Activated CD4-positive, alpha-beta T cell treated with anti-CD3 and anti-CD28 coated beads, Interleukin-2, amount 50 U/mL, for 24 hours (primary cell): ENCODE measurements at places on chromosomes 1 and 21.

- DNase-seq = no peak
Observed at GRCh38 chr1:203703586-203703985, 61.4 kb upstream of the LAX1 start.

DNA sequence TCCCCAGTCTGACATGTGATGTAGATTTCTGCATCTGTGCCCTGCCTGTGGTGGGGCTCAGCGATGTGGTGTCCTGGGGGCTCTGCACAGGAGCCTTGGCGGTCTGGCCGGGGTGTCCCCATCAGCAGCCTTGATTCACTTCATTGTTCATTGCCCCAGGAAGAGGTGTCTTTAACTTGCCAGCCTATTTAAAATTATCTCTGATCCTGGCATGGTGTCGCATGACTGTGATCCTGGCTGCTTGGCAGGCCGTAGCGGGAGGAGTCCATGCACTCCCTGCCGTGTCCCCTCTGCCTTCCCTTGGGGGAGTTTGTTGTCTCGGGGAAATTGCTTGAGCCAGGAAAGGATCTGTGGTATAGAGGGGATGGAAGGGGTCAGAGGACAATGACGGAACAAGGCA, 59.9 kb downstream of the TRIM11 start:
- no peak for DNase-seq

GRCh38 chr1:245156736-245157505, 2.1 kb downstream of the KIF26B start:
- no peak for DNase-seq

DNA sequence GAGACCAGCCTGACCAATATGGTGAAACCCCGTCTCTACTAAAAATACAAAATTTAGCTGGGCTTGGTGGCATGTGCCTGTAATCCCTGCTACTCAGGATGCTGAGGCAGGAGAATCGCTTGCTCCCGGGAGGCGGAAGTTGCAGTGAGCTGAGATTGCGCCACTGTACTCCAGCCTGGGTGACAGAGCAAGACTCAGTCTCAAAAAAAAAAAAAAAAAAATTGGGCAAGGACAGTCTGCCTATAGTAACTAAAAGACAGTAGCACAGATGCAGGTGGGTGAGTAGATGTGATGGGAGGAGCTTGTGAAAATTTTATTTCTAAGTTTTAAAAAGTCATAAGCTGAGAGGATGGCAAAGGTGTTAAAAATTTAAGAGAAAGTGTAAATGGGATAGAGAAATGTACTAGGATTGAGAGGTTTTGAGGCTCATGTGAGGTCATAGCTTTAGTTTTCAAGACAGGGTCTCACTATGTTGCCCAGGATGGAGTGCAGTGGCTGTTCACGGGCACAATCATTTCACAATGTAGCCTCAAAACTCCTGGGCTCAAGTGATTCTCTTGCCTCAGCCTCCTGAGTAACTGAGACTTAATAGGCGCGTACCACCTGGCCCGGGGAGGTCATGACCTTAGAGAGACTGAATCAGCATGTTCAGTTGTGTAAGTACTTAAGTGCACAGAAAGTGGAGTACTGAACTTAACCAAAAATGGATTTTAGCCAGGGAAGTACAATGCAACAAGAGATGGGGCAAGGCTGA, 33.7 kb downstream of the PTP4A2 start:
- DNase-seq = no peak

- no peak for DNase-seq
Observed at GRCh38 chr1:208303743-208304712, 59.8 kb upstream of the PLXNA2 start.

DNA sequence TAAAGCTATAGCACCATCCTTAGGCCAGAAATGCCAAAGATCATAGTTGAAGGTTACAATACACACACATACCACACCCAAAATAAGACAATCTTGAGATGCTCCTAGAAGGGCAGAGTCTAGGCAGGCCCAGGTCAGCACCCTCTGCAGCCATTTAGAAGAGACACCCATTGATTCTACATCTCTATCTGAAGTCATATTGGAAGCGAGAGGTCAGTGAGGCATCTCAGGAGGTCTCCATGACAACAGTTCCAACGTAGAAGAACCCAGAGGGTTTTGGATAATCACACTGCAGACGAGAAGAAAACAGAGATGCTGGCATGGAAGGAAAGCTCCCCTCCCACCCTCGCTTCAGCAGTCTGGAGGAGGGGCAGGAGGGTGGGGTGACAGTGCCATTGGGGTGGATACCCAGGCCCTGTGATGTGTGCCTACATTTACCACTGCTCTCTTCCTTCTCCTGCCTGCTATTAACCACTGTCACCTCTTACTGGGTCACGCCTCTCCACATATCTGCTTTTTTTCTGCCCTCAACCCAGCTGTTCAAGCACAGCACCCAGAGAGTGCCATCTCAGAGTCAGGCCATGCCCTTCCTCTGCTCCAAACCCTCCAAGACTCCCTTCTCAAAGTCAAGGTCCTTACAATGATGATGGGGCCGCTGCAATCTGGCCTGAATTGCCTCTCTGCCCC, 6.2 kb downstream of the TMCO4 start:
- no peak for DNase-seq

DNA sequence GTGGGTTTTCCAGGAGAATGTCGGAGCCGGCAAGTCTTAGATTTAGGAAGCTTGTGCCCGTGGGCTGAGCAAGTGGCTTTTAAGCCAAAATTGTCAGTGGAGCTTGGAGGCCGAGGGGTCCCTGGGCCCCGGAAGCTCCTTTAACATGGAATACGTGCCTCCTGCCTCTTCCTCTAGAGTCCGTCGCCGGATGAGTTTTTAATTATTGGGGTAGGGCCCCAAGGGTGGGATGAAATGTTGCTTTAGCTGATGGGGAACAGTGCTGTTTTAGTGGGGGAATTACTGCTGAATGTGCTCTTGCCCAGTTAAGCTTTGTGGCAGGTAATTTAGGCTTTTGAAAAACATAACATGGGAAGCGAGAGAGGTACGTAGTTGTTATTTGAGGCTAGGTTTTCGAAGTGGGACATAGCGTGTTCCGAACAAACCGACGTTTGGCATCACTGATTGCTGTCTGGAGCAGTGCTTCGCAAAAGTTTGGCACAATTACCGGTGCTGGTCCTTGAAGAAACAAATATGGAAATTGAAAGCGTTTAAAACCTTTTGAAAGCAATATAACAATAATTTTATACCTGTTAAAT, 786 bp downstream of the RPL5 start:
- DNase-seq = no peak

- DNase-seq = no peak
Observed at GRCh38 chr21:17650292-17650691, 37.6 kb upstream of the BTG3 start.

DNA sequence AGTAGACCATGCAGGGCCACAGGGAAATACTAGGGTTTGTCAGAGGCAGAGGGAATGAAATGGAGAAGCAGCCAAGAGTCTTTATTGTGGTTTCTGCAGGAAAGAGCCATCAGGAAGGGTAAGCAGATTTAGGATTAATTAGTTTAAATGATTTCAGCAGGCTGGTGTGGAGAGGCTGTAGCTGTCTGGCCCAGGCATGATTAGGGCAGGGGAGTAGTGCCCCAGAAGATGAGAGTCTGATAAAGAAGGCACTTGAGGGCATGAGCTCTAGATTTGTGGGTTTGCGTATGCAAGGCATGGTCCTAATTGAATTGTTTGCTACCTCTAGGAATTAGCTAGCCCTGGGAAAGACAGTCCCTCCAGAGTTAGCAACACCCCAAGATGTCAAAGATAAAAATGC, 484.6 kb upstream of the PLXNA2 start:
- DNase-seq = no peak

GRCh38 chr1:218585511-218586184, 240.5 kb downstream of the TGFB2 start:
- DNase-seq = no peak

- DNase-seq = peak; percentile 37
Observed at GRCh38 chr21:33976082-33977016, 60.7 kb upstream of the ATP5PO start.

GRCh38 chr1:203860396-203861025, 888 bp upstream of the SNRPE start:
- DNase-seq = no peak

- no peak for DNase-seq
Observed at GRCh38 chr1:38064197-38064903, 17.8 kb upstream of the POU3F1 start.

GRCh38 chr1:67664048-67664447, 21.0 kb upstream of the GADD45A start:
- DNase-seq = no peak

DNA sequence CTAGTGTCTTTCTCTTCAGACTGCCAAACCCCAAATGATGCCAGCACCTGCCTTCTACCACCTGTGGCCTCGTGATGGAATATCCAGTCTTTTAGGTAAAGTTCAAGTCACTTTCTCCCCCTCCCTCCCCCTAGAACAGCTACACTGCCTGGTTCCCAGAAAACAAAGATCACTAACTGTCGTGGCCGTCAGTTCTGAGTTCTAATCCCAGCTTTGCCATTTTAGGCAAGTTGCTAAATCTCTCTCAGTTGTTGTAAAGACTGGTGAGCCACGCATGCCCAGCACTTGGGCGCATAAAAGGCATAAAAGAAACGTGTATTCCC, 648 bp upstream of the TRAPPC3 start:
- no peak for DNase-seq

DNA sequence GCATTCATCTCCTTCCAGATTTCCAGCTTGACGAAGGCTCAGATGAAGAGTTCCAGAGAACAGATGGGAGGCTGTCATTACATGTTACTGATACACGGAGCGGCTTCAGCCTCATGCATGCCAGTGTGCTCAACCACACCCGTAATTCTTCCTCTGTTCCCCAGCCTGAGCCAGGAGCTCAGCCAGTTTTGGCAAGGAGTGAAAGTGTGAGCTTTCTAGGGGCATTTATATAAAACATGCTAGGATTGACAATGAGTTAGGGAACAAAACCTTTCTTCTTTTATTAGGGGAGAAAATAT, 290.4 kb upstream of the PLXNA2 start:
- DNase-seq = no peak

- no peak for DNase-seq
Observed at GRCh38 chr21:39663066-39663465, 50.3 kb downstream of the B3GALT5 start.

DNA sequence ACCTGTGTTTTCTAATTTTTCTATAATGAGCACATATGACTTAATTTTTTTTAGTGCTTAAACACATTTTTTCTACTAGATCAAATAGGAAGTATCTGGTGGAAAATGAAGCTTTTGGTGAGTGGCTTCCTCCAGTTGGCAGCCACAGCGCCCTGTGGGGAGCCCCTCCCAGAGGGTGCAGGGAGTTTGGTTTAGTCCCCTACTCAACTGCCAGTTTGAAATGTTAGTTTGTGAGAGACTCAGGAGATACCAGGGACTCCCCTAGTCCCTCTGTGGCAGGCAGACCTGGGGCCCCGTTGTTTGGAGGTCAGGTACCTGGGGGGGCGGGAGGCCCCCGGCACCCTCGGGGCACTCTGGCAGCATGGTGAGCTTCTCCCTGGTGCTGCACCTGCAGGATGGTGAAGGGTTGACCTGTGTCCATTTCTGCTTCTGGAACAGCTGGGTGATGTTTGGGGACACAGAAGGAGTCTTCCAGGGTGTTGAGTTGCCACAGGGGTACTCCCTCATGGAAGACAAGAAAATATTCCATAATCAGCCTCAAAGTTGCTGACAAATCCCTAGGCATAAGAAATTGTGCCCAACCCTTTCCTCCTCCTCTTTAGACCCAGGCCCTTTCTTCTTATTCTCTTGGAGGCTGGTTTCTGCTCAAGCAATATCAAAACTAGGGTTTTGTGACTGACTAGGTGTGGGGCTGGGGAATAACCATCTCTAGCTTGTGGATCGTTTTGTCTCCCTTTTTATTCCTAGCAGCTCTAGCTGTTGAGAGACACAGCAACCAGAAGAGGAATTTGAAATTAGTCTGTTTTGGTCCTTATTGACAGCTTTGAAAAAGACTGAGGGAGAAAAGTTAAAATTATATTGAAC, 91.6 kb downstream of the ABCA4 start:
- DNase-seq = no peak
